ENCODE measurements at places on chromosomes 6 and 20.

GRCh38 chr6:56915832-56916231 is 39.1 kb upstream of the BEND6 start:
- no peak for DNase-seq

- no peak for DNase-seq
Measured at GRCh38 chr6:166707045-166707444, 80.0 kb upstream of the RPS6KA2 start.

DNA sequence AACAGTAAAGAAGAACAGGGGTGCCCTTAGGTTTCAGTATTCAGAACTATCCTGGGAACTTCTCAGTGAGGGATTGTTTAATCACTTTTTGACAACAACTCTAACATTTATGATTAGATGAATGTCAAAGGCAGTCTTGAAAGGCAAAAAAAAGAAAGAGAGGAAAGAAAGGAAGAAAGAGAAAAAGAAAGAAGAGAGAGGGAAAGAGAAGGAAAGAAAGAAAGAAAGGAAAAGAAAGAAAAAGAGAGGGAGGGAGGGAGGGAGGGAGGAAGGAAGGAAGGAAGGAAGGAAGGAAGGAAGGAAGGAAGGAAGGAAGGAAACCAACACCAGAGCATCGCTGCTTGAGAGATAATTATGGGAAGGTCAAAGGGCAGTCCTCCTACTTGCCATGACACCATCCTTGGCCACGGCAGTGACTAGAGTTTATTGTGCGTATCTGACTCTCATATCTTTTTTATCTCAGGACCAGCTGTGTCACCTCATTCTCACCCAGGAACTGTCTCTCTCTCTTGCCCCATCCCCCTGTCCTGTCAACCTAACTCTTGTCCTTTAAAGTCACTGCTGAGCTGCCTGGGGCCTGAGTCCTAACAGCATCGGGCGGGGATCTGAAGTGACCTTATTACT is 96.8 kb upstream of the ATXN1 start:
- DNase-seq: no peak

DNA sequence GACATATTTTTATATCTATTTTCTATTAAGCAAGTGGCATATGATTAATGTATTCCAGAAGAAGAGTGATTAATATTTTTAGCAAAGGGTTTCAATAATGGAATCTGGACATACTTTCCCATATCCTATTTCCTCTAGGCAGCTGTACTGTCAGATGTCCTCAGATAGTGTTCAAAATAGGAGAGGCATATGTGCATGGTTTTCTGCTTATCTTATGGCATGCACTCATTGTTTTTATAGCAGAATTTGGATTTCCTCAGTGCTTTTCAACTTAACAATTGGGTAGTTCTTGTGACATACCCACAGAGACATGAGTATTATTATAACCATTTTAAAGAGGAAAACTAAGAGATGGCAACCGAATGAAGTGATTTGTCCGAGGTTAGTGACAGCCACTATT is 12.6 kb upstream of the SLC17A5 start:
- no peak for DNase-seq

- DNase-seq: no peak
Measured at GRCh38 chr6:90428514-90428913, 131.9 kb upstream of the BACH2 start.

- DNase-seq: no peak
Measured at GRCh38 chr6:93790981-93791380, 371.6 kb upstream of the EPHA7 start.

GRCh38 chr6:167238694-167239467 is 52.2 kb upstream of the UNC93A start:
- DNase-seq: no peak

GRCh38 chr6:105844275-105844883 is 241.8 kb upstream of the PRDM1 start:
- no peak for DNase-seq

- no peak for DNase-seq
Measured at GRCh38 chr6:19991176-19991575, 154.0 kb downstream of the ID4 start.

- DNase-seq: no peak
Measured at GRCh38 chr6:170480050-170480692, 72.9 kb downstream of the PSMB1 start.

DNA sequence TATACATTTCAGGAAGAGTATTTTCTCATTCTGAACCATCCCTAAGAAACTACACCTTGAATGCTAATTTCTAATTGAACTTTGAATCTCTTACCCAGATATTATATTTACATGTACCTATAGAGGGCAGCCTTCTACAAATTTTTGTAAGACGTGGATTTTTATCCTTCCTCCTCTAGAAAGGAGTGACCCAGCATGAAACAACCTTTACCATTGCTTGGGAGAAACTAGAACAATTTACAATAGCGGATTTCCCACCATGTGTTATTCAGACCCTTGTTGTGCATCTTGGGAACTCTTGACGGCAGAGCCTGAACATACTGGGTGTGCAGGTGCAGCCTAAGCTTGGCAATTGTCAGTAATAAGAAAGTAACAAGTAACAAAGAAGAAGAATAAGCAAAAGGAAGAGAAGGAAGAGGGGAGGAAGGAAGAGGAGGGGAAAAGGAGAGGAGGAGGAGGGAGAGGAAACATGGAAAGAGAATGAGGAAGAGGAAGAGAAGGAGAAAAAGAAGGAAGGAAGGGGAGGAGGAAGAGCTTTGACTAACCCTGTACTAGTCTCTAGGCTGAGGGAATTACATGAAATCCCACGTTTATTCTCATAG is 10.8 kb upstream of the TAAR1 start:
- no peak for DNase-seq

DNA sequence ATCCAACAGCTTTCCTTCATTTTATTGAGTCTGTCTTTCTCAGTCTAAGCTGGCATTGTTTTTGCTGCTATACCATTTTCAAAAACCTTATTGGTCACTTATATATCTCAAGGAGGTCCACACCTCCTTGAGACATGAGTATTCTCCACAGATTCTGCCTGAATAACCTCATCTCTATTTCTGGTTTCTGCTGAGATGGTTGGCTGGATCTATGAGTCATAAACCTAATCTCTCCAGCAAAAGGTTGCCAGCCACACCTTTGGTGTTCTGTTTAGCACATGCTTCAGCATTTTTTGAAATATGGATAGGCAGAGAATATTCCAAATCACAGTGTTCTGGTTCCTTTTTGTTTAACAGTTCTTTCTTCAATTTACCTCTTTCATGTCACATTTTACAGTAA is 40.8 kb upstream of the TMEM244 start:
- no peak for DNase-seq

- no peak for DNase-seq
Measured at GRCh38 chr6:150267686-150268561, 100.9 kb upstream of the IYD start.

DNA sequence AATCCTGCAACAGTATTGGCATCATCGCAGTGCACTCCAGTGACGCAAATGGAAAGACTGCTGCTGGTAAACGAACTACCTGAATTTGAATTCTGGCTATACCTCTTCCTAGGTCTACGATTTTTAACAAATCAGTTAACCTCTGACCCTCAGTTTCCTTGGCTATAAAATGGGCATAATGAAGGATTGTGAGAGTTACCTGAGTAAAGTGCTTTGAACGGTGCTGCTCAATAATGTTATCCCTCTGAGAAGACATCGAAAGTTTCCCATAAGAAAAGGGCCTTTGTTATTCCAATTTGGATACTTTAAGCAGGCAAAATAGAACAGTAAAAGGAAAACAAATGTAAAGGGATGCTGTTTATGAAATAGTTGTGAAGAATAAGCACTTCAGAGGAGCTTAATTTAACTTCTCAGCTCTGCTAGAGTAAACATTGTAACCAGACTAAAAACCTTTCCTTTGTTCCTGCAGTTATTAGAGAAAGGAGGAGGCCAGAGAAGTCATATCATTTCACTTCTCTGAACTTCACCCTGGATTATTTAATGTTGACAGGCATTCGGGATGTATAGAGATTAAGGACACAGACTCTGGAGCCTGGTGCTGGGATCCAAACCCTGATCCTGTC is 5.8 kb downstream of the SGK1 start:
- no peak for DNase-seq

DNA sequence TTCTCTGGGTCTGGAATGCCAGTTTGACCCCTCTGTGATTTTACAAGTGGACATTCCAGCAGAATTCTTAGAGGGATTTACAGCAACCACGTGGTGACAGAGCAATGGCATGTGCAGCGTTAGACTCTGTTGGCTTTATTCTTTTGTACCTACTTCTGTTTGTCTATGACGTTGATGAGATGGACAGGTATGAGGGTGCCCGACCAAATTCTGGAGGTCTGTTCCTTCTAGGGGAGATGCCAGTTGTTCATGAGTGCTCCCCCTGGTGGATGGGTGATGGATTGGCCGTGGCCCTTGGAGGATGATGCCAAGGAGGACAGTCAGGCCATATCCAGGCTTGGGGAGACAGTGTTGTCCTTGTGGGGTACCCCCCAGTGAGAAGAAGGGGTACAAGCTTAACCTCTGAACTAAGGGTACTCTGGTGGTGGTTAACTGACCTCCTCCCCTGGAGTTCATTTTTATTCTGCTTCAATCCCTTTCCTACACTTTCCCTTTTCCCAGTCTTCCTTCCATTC is 198.6 kb downstream of the DTNBP1 start:
- peak; percentile 58 for DNase-seq
